Epithelial cell of esophagus (primary cell): ENCODE measurements at places on chromosomes 7 and 10.

DNA sequence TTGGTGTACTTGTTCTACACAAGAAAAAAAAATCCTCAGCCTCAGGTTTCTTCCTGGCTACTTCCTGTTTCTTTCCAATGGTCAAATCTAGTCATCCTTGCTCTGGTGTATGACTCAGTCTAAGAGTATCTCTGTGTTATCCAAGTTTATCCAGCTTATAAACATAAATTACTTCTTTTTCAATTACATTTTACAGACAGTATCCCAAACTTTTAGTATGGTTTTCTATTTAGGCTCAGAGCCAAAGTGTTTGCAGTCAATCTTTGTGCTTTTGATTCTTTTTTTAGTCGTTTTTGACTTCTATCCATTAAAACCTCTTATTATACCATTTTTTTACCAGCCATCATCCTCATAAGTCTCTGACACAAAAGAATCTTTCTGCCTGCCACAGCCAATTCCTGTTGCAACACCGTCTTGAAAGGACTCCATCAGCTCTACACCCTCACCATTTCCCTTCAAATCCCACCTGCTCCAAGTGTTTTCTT lies 294.6 kb downstream of the PTEN start:
- DNase-seq, result peak; percentile 76

GRCh38 chr10:11488126-11488525 lies 123.3 kb downstream of the USP6NL start:
- DNase-seq, result no peak

DNA sequence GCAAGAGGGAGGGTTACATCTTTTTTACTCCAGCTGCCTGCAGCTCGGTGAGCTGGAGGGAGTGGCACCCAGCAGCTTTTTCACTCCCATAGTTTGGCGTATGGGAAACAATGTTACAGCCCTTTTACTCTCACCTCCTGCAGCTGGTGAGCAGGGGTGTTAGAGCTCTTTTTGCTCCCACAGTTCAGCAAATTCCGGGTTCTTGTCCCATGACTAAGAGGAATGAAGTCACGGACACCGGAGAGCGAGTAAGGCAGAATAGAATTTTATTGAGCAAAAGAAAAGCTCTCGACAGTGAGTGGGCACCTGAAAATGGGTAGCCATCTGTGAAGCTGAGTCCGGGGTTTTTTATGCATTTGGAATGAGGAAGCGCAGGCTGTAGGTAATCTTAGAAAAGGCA lies 446.6 kb downstream of the GFRA1 start:
- no peak for DNase-seq

GRCh38 chr10:34780818-34781380 lies 34.2 kb downstream of the PARD3 start:
- no peak for DNase-seq

- DNase-seq, result peak; percentile 45
Observed at GRCh38 chr7:49845626-49846025, 72.2 kb downstream of the VWC2 start.

- no peak for DNase-seq
Observed at GRCh38 chr10:96681524-96681923, 38.8 kb downstream of the PIK3AP1 start.

DNA sequence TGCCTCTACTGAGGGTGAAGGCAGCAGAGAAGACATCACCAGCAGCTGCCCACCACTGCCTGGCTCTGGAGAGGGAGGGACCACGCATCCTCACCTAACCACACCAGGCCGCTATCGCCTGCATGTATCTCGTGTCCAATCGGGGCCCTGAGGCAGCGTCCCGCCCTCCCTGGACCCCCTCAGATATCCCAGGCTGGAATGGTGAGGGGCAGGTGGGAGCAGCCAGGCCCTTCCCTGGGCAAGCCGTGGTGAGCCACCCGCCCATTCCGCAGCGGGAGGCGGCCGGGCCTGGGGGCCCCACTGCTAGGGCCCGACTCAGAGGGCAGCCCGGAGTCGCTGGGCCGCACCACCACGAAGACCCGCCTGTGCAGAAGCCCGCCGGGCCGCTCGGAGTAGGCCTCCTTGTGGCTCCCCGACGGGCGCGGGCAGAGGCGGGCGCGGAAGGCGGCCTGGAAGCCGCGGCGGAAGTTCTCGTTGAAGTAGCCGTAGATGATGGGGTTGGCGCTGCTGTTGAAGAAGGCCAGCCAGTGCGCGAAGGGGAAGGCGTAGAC lies 21.6 kb upstream of the PPA1 start:
- no peak for DNase-seq

- no peak for DNase-seq
Observed at GRCh38 chr7:82359426-82359825, 84.2 kb downstream of the CACNA2D1 start.

- DNase-seq, result peak; percentile 96
Observed at GRCh38 chr7:132145466-132145865, 430.8 kb downstream of the PLXNA4 start.

DNA sequence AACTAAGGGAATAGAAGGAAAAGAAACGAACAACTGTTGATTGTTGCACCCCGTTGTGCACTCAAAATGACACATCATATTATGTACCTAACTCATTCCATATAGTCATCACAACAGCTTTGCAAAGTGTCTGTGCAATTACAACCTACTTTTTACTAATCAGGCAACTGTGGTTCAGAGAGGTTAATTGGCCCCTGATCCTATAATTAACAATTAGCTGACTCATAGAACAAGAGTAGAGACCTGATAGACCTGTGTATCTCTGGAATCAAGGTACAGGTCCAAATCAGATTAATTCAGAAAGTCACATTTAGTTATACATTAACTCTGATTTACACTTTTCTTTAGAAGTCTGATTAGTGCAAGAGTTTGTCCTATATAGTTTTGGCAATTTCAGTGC lies 122.5 kb upstream of the CDK13 start:
- DNase-seq, result no peak

- DNase-seq, result no peak
Observed at GRCh38 chr7:143499743-143500348, 22.2 kb downstream of the TAS2R41 start.

GRCh38 chr10:104246976-104247375 lies 7.7 kb upstream of the GSTO1 start:
- DNase-seq, result peak; percentile 81

- DNase-seq, result no peak
Observed at GRCh38 chr7:17493446-17493845, 195.0 kb downstream of the AHR start.

DNA sequence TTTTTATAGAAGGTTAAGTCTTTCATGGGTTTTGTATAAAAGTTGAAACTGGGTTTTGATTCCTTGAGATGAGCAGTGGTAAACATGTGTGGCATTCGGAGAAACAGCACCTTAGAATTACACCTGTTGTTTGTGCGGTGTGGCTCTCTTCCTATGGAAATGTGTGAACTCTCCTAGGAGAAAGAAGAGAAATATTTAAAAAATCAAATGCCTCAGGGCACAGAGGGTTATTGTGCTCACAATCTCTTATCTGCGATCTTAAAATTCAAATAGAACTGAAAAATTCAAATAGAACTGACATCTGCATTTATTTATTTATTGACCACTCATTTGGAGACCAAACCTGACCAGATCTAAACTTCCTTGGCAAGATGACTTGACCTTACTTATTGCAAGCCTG lies 18.1 kb upstream of the NRP1 start:
- no peak for DNase-seq

DNA sequence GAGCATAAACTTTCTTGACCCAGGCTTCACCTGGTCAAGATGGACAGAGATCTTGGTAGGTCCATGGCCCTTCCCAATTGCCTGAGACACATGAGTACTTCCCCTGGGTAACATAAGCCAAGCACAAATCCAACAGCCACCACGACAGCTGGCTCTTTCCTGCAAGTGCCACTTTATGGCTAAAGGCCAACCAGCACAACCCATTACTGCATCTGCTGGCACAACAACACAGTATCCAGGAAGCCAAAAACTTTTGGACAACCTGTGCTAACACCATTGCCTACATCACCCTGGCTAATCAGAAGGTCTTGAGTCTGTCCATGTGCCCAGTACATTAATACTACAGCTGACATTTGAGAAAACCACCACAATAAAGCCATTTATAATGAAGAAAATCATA lies 548.0 kb upstream of the SEMA3D start:
- no peak for DNase-seq

GRCh38 chr10:102241032-102241443 lies 274 bp downstream of the PITX3 start:
- no peak for DNase-seq

DNA sequence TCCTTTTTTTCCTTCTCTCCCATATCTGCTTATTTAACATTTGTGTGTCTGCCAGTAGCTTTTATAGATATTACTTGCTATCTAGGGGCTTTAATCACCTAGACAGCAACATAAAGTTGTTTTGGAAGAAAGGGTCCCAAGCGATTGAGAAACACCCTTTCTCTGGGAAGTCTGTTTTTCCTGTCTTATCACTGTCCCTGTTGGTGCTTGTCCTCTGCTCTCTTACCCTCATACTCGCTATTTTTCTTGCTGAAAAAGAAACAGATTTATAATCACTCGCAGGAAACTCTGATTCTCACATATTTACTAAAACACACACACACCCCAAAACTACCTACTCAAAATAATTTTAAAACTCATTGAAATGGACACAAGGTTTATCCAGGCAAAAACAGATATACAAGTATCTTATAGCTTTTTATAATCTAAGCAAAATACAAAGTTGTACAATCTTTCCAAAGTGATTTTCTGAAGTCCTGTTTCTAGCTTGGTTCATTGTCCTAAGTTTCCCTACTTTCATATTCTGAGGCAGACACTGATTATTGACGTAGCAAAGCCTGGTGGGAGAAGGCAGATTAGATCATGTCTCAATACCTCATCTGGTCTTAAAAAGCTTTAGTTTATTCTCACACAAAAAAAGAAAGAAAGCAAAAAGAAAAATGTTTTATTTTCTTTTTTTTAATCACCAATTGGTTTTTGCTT lies 157.3 kb downstream of the CACNA2D1 start:
- no peak for DNase-seq

GRCh38 chr7:70925411-70926115 lies 206.4 kb upstream of the GALNT17 start:
- DNase-seq, result no peak

GRCh38 chr7:109049366-109049765 lies 479.7 kb downstream of the DNAJB9 start:
- no peak for DNase-seq

DNA sequence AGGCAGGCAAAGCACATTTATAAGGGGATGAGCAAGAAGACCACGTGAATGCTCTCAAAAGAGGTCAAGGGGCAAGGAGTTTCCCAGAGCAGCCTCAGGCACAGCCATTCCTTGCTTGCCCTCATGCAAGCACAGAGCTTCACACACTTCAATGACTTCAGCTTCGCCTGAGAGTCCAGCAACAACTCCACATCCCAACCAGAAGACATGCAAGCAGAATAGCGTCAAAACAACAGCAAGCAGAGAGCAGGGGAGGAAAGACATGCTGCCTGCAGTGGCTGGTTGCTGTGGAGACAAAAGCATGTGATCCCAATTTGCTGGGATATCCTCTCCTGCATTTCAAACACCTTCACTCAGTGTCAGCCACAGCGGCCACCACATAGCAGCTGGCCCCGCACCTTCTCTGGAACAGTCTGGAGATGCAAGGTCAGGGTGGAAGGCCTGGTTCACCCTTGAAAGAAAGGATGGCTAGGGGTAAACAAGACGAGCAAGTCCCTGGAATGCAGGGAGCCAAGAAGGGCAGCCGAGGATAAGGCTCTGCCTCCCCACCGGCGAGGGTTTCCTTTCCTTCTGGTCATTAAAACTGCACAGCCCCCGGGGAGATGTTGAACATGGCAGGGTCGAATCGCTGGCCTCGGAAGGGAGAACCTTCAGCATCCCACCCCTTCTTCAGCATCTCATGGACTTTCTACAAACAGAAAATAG lies 60.2 kb upstream of the CAMK2B start:
- DNase-seq, result no peak

GRCh38 chr10:78258323-78259030 lies 224.8 kb downstream of the RPS24 start:
- DNase-seq, result peak; percentile 18

- no peak for DNase-seq
Observed at GRCh38 chr10:18196806-18197550, 56.8 kb downstream of the CACNB2 start.

GRCh38 chr7:102320601-102321350 lies 34.1 kb downstream of the SH2B2 start:
- no peak for DNase-seq

- peak; percentile 33 for DNase-seq
Observed at GRCh38 chr10:117492504-117492903, 50.0 kb upstream of the EMX2 start.

GRCh38 chr7:117068511-117069145 lies 115.3 kb downstream of the ST7 start:
- no peak for DNase-seq

DNA sequence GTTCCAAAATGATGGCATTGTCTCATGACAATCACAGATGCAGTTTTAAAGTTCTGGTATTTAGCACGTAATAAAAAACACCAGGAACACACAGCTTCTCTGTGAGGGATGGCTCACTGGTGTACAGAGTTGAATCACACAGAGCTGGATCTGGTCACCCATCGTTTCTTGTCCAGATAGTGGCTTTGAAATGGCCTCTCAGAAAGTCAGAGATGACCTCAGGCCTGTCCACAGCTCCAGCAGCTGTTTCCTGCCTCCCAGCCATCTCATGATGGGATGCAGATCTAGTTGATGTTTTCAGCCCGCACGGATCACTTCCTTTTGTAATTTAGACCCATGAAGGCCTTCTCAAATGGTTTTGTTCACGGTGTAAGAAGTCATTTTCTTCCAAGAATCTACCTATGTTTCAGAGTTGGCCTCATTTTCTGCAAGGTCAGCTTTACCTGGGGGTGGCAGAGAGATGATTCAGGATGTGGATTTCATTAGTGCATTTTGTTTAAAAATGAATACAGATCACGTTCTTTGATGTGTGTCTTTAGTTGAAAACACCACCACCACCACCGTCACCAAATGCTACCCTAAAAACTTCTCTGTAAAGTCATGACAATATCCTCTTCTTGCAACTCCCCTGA lies 166.2 kb downstream of the SNX10 start:
- no peak for DNase-seq

- DNase-seq, result no peak
Observed at GRCh38 chr10:6173203-6173602, 29.5 kb upstream of the PFKFB3 start.

- DNase-seq, result no peak
Observed at GRCh38 chr10:11527068-11527467, 84.4 kb downstream of the USP6NL start.

DNA sequence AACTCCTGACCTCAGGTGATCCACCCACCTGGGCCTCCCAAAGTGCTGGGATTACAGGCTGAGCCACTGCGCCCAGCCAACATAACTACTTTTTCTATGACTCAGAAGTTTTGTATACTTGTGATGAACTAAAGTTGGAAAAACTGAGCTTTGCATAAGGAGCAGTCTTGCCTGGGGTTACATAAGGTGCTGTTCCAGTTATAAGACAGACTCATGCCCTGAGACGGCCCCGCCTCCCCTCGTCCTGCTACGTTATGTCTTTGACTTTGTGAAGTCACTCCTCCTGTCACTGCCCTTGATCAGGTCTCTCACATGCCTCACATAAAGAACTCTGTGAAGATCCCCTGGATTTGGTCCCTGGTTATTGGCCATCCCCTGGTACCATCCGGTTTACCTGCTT lies 40.4 kb upstream of the OPN4 start:
- peak; percentile 86 for DNase-seq
